ENCODE measurements at places on chromosomes 2 and 18.

DNA sequence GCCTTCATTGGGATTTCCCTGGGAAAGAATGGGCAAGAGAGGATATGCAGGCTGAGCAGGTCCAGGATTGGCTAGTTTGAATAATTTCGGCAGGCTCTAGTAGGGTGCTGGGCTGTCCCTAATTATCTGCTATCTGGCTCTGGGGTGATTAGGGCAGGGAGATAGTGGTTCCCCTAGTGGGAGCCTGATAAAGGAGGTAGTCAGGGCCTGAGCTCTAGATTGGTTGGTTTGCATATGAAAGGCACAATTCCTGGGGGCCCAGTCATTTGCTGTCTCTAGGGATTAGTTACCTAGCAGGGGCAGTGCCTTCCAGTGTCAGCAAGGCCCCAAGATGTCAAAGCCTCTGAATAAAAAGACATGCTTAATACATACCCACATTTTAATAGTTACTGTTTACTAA, 690.1 kb upstream of the KLHL29 start:
- DNase-seq: no peak

DNA sequence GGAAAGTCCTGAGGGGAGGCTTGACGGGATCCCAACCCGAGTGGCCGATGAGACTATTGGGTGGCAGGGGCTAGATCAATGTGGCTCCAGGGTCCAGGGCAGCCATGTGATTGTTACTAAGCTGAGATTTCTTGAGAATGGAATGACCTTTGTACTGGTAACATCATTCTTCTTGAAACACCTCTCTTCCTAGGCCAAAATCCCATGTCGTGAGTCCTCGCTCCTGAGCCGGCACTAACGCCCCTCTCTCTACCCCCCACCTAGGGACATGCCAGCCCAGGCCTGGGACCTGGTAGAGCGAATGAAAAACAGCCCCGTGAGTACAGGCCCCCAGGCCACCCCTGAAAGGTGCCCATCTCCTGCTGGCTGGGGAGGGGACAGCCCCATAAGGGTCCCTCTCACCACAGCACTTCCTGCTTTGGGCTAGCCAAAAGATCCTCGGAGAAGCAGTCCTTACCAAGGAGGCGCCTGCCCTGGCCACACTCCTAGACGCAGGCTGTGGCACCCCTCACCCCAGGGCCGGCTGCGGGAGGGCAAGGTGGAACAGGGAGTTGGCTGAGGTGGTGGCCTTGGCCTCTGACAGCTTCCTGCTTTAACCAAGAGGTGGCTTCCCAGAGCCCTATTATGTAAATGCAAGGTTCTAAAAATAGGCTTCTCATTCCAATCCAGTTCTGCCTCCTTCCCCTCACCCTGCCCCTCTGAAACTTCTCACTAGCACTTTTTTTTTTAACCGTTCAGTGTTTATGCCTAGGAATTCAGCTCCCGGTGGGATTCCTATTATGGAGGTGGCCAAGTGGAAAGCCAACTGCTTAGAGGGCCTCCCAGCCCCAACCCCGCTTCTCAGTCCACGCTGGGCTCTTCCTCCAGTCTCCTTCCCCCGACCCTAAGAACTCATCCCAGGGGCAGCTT, 126.6 kb upstream of the PPP1CB start:
- DNase-seq: no peak

GRCh38 chr2:48712151-48712550, 43.4 kb downstream of the LHCGR start:
- DNase-seq: no peak

GRCh38 chr2:182426918-182427240, at the start of gene PDE1A:
TSS of gene PDE1A (minus strand) at chr2:182427036.
- no peak for DNase-seq

DNA sequence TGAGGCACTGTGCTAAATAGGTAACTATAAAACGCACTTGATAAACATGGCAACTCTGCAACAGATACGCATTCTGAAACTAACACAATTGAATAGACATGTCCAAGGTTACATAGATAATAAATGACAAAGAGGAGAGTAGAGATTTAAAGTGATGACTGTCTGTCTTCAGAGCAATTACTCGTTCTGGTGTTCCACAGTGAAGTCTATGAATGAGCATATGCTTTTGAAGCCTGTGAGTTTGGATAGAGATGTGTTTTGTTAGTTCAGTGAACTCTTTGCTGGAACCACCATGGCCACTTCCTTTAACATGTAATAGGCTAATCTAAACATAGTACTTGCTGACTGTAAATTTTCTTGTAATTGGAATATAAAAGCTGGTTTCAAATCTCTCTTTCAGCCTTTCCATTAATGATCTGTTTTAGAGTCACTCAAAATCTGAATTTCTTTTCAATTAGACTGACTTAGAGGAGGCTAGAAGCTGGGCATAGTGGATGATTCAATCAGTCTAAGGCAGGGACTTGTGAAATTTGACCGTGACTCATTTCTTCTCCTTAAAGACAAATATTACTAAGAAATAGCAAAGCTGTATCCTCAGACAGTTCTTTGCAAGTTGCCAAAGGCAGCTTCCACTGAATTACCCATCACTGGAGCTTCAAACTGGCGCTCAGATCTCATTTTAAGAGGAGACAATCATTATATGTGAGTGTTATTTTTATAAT, 1130.1 kb upstream of the CELF4 start:
- DNase-seq: peak; percentile 7

GRCh38 chr18:46431522-46432171, 225.4 kb downstream of the LOXHD1 start:
- DNase-seq: no peak

DNA sequence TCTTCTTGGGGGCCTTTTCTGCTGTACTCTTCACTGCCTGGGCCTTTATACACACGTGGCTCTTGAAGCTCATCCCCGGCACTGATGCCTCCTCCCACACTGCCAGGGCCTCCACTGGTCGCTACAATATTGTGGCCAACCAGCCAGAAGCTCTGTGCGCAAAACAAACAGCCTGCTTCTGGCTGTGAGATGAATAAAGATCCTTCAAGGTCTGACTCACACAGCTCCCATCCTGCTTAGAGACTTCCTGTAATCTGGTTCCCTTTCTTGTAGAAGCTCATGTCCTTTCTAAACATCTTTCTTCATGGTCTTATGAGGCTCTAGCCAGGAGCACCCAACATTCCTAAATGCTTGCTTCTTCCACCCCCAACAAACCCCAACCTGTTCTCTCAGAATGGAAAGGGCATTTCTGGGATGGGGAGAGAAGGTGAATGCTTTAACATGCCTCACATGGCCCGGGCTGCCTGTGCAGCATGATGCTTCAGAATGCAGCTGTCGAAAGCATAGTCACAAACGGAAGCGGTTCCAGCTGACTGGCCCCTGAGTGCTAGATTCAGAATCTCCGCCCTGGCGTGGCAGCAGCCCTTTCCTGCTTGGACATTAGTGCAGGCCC, 24.6 kb downstream of the NRP2 start:
- peak; percentile 87 for DNase-seq

GRCh38 chr2:166803373-166804000, 84.8 kb upstream of the XIRP2 start:
- DNase-seq: no peak

- DNase-seq: no peak
Measured at GRCh38 chr18:5462227-5462626, 81.6 kb downstream of the EPB41L3 start.

DNA sequence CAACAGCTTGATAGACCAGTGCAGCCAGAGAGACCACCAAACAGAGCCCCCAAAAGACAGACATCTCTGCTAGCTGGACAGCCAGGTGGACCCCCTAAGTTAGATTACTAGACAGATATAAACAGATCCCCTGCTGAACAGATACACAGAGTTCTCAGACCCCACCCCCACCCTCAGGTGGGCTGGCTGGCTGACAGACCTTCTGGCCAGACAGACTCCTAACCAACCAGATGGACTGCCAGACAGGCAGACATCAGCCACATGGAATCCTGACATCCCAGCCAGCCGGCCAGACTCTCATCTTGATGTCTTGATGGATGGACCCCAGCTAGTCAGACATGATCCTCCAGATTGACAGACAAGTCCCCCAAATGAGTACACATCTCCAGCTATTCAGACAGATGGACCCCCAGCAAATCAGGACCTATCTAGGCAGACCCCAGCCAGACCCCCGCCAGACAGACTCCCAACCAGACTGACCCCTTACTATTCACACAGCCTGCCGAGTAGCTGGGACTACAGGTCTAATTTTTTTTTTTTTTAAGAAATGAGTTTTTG, 18.0 kb downstream of the PTPN18 start:
- DNase-seq: no peak

- DNase-seq: peak; percentile 25
Measured at GRCh38 chr18:63736876-63737275, 34.1 kb downstream of the SERPINB11 start.

- peak; percentile 96 for DNase-seq
Measured at GRCh38 chr18:56085551-56085950, 497.6 kb upstream of the TCF4 start.

DNA sequence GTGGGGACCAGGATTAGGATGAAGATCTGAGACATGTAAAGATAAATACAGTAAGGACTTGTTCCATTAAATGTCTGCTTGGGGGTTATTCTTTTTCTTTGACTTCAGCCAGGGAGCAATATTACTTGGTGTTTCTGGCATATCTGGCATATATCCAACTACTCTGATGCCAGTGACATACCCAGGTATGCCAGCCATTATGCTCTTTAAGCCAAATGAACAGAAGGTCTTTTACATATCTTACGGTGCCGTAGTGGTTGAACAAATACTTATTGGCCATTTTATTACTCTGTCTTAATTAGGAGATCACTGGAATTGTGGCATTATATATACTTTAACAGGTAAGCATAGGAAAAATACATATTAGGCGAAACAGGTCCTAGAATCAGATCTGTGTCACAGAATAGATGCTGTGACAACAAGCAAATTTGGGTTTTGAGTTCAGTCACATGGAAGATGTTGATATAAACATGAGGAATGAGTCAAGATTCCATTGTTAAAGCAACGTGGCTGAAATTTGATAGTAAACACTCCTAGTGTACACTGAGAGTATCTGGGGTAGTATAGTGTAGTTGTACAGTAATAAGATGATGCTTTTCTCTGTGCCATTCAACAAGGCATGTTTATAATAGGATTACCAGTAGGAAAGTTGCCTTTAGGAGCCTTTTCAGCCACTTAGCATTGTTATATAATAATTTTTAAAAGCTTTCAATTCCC, 62.6 kb downstream of the KCTD18 start:
- no peak for DNase-seq

- DNase-seq: peak; percentile 90
Measured at GRCh38 chr18:59787998-59788790, 91.0 kb upstream of the CCBE1 start.

DNA sequence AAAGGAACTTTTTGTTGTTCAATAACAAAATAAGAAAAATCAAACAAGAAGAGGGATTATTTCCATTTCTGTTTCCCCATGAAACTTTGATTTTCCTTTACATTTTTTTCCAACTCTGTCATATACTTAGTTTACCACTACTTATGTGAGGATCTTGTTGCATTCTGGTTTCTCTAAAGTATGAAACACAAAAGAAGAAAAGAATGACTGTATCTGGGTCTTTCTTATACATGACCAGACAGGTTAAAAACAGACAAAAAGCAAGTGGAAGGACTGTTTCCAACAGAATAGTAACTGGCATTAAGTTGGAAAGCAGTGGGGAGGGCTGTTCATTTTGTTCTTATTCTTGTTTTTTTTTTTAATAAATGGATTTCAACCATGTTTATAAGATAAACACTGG, 1207.8 kb upstream of the FAM98A start:
- no peak for DNase-seq

- DNase-seq: no peak
Measured at GRCh38 chr2:233980955-233981561, 63.9 kb downstream of the TRPM8 start.

GRCh38 chr2:40535972-40536371, 84.1 kb upstream of the SLC8A1 start:
- no peak for DNase-seq

DNA sequence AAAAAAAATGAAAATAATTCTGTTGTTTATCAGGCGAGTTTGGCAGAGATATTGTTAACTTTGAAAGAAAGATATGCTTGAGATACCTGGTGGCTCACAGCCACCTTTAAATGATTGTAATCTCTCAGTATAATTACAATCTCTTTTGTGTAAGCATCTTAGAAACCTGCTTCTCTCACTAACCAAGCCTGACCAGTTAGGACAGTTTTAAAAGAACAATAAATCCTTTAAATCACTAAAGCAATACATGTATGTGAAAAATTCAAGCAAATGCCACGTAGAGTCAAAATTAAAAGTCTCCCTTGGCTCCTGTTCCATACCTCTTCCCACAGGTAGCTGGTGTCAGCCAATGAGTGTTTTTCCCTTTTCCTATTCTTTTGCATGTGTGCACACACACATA, 15.7 kb upstream of the SGPP2 start:
- no peak for DNase-seq

DNA sequence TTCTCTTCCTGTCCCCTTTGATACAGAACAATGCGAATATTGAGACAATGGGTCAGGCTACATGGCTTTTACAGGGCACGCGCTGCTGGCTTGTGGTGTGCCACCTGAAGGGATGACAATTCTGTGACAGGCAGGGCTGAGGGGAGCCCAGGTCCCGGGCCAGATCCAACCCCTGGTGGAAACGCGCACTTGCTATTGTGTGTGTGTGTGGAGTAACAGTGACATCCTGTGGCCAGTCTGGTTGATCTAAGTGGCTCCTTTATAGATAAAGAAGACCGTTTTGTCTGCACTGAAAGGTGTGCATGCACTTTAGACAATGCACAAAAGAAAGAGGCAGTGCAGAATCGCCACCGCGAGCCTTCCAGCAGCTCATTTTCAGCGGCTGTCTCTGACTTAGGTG, 273.6 kb downstream of the HRH4 start:
- DNase-seq: peak; percentile 40

- DNase-seq: peak; percentile 70
Measured at GRCh38 chr2:64605026-64605471, 48.7 kb downstream of the SERTAD2 start.

Data from fibroblast of mammary gland (primary cell).